ENCODE measurements at places on chromosomes 5 and 9. TPM values are rescaled to one million over a fixed set of nuclear protein-coding genes. Genes with fewer than 3 reads are reported as not detected.

OR1L8 gene
- not detected for total RNA-seq

HSPB3 gene
- 0.24 TPM for total RNA-seq

APBA1 gene
- total RNA-seq: 0.28 TPM

FOXD4L5 gene
- 0.06 TPM for total RNA-seq

C9orf50 gene
- not detected for total RNA-seq

C9orf78 gene
- 43.6 TPM for total RNA-seq

SMIM15 gene
- 68.7 TPM for total RNA-seq

RPS14 gene
- 2,965 TPM for total RNA-seq

SHISAL2B gene
- total RNA-seq: not detected
